DMS 273 treated with DMSO at 0.1 percent for 48 hours (cell line): ENCODE measurements at places on chromosomes 4 and X.

GRCh38 chrX:49233176-49233575 is at the start of gene CACNA1F:
TSS of gene CACNA1F (minus strand) at chrX:49233340. CDS start at chrX:49233309, 31 bp downstream.
- no peak for DNase-seq

GRCh38 chr4:138235419-138235952 is 6.7 kb downstream of the SLC7A11 start:
- DNase-seq, result no peak

GRCh38 chr4:71732706-71733105 is 51.2 kb downstream of the GC start:
- no peak for DNase-seq

DNA sequence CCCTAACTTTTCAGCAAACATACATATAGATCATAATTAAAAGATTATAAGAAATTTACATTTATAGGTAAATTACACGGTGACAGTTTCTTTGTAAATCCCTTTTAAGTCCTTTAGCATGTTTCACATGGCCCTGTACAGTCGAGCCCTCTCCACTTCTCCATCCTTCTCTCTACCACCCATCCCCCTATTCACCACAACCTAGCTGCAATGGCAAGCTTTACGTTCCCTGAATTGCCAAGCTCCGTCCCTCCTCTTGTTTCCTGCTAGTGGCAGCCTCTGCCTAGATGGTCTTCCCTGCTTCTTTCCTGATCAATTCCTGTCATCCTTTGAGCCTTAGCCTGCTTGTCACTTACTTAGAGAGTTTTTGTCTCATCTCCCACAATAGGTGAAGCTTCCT is 116.2 kb downstream of the TMA16 start:
- no peak for DNase-seq

GRCh38 chr4:56656346-56656643 is 24.8 kb downstream of the HOPX start:
- no peak for DNase-seq

DNA sequence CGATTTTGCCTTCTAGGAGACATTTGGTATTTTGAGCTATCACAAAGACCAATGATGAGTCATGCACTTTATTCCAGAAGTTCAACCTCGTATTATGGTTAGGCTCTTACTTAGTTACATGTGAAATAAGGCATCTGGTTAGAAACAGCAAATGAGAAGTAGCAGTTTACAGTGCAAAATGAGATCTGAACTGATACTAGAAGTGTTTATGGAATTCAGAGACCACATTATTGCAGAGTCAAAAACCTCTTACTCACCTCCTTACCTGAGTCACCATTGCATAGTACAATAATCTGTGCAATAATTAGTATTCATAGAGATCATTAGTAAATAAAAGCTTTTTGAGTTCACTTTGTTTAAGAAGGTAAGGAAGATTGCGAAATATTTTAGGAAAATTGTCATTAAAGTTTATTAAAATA is 38.7 kb downstream of the SEC24B start:
- DNase-seq, result no peak

DNA sequence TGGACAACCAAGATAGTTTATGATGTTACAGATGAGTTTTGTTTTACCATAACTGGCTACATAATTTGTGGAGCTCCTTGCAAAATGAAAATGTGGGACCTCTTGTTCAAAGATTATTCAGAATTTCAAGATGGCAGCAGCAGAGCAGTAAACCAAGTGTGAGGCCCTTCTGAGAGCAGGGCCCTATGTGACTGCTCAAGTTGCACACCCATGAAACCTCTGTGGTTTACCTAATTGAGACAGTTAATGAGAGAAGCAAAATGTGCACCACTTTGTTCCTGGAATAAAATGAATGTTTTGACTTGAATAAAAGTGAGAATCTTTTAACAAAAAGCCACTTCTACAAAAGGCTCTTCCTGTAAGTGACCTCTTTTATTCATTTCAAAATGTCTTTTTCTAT is 519.2 kb downstream of the RPA4 start:
- DNase-seq, result no peak
